Spleen (tissue), 13 donors: ENCODE measurements at places on chromosomes 7 and 10. TPM values are rescaled to one million over a fixed set of nuclear protein-coding genes. Genes with fewer than 3 reads are reported as not detected.

The TRIM50 gene
- polyA plus RNA-seq, result 0.18 TPM

The SPDYE16 gene
- polyA plus RNA-seq, result not detected

The MMD2 gene
- not detected for polyA plus RNA-seq

The KEL gene
- 3.3 TPM for polyA plus RNA-seq

The GRID1 gene
- 0.06 TPM for polyA plus RNA-seq

The CDHR3 gene
- 0.74 TPM for polyA plus RNA-seq

The ADIRF gene
- polyA plus RNA-seq, result 73.5 TPM

The CAV1 gene
- polyA plus RNA-seq, result 26.8 TPM

The UPK3B gene
- 1.2 TPM for polyA plus RNA-seq

The ICA1 gene
- polyA plus RNA-seq, result 14.9 TPM

The CALML5 gene
- not detected for polyA plus RNA-seq

The KIN gene
- polyA plus RNA-seq, result 16.0 TPM

The FXYD4 gene
- not detected for polyA plus RNA-seq

The DDX21 gene
- polyA plus RNA-seq, result 22.1 TPM

The SPDYE11 gene
- not detected for polyA plus RNA-seq

The RNF32 gene
- polyA plus RNA-seq, result 0.86 TPM

The NODAL gene
- not detected for polyA plus RNA-seq

The ASZ1 gene
- polyA plus RNA-seq, result not detected

The RBP3 gene
- polyA plus RNA-seq, result not detected

The NKX6-2 gene
- 0.03 TPM for polyA plus RNA-seq

The SFTPA1 gene
- polyA plus RNA-seq, result 1.4 TPM

The FAM25G gene
- polyA plus RNA-seq, result not detected

The FAM131B gene
- 0.04 TPM for polyA plus RNA-seq

The GDF10 gene
- 0.02 TPM for polyA plus RNA-seq

The RELN gene
- polyA plus RNA-seq, result 0.07 TPM

The TIAL1 gene
- polyA plus RNA-seq, result 80.7 TPM

The ZNF783 gene
- polyA plus RNA-seq, result 12.2 TPM

The C7orf57 gene
- not detected for polyA plus RNA-seq

The TAF3 gene
- polyA plus RNA-seq, result 3.7 TPM

The CNPY1 gene
- polyA plus RNA-seq, result not detected

The PAX4 gene
- polyA plus RNA-seq, result not detected

The ITGB8 gene
- 0.18 TPM for polyA plus RNA-seq

The ASB4 gene
- polyA plus RNA-seq, result 0.03 TPM

The SNCG gene
- 98.9 TPM for polyA plus RNA-seq

The LRRC18 gene
- polyA plus RNA-seq, result not detected

The BMPER gene
- polyA plus RNA-seq, result 0.38 TPM

The PAPOLB gene
- not detected for polyA plus RNA-seq

The COL17A1 gene
- 2.0 TPM for polyA plus RNA-seq

The ZNF789 gene
- 22.5 TPM for polyA plus RNA-seq

The BCCIP gene
- 56.1 TPM for polyA plus RNA-seq

The LIPJ gene
- polyA plus RNA-seq, result 0.57 TPM

The TMEM176A gene
- 77.9 TPM for polyA plus RNA-seq

The GSAP gene
- 63.6 TPM for polyA plus RNA-seq

The BMS1 gene
- 6.6 TPM for polyA plus RNA-seq

The TAF5 gene
- 2.9 TPM for polyA plus RNA-seq

The ZNF853 gene
- polyA plus RNA-seq, result 1.5 TPM

The SPDYE2 gene
- not detected for polyA plus RNA-seq

The PDZD7 gene
- 0.17 TPM for polyA plus RNA-seq

The FAM25C gene
- polyA plus RNA-seq, result not detected

The C1QL3 gene
- not detected for polyA plus RNA-seq

The DTX2 gene
- 17.9 TPM for polyA plus RNA-seq

The TBX20 gene
- polyA plus RNA-seq, result not detected

The ZP3 gene
- polyA plus RNA-seq, result 5.0 TPM

The MEOX2 gene
- 0.24 TPM for polyA plus RNA-seq
